COR-L47 (cell line): ENCODE measurements at places on chromosomes 4 and X.

DNA sequence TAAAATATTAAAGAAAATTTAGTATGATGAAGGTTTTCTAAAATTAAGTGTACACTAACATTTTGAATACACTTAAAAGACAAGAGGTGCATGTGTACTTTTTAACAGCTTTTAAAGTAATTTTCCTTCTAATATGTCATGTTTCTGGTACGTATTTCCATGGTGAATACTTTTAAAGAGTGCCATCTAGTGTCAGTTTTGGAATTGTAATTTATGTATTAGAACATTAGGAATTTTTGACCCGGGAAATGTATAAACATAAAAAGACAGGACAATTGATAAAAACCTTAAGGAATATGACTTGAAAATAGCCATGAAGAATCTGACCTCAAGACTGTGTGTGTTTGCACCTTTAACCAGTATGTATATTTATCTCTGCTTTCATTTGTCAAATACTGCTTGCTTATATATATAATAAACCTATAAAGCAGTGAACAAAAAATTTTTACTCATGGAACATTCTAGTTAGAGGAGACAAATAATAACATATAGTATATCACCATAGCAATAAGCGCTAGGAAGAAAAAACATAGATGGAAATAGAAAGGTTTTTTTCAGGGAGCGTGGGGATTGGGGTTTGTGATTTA lies 7.2 kb downstream of the GSTCD start:
- DNase-seq, result peak; percentile 42

DNA sequence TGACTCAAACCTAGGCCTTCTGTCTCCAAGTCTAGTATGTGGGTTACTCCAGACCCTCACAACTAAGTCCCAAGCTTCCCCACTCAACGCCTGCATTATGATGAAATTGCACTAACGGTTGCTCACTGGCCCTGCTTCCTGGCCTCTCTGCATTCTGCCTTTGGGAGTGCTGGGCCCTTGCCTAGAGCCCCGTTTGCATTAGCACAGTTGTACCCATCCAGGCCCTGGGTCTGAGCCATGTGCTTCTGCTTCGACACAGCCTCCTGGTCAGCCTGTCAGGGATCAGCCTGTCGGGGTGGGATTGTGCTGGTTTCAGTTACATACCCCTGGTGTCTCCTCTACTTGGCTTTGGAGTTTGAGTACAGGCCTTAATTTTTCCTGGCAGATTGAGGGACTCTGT lies 58.4 kb downstream of the DCUN1D4 start:
- no peak for DNase-seq

- DNase-seq, result no peak
Measured at GRCh38 chr4:18247189-18247588, 225.6 kb upstream of the LCORL start.

- no peak for DNase-seq
Measured at GRCh38 chr4:948936-949300, 16.7 kb downstream of the TMEM175 start.

DNA sequence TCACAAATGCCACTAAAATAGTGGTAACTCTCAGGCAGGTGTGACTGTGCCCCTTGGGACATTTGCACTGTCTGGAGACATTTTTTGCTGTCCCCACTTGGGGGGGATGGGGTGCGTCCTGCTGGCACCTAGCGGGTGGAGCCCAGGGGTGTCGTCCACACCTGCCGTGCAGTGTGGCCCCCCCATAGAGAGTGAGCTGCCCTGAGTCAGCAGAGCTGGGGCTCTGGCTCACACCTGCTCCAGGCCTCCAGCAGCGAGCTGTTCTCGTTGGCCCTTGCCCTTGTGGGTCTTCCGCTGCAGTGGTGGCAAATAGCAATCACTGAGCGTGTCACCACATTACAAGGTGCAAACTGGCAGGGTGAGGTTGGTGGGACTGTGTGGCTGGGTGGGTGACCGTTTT lies 64.6 kb downstream of the CLDN34 start:
- peak; percentile 28 for DNase-seq

GRCh38 chr4:23986270-23986669 lies 96.4 kb upstream of the PPARGC1A start:
- no peak for DNase-seq

- DNase-seq, result no peak
Measured at GRCh38 chr4:168394556-168394955, 76.0 kb upstream of the DDX60 start.

DNA sequence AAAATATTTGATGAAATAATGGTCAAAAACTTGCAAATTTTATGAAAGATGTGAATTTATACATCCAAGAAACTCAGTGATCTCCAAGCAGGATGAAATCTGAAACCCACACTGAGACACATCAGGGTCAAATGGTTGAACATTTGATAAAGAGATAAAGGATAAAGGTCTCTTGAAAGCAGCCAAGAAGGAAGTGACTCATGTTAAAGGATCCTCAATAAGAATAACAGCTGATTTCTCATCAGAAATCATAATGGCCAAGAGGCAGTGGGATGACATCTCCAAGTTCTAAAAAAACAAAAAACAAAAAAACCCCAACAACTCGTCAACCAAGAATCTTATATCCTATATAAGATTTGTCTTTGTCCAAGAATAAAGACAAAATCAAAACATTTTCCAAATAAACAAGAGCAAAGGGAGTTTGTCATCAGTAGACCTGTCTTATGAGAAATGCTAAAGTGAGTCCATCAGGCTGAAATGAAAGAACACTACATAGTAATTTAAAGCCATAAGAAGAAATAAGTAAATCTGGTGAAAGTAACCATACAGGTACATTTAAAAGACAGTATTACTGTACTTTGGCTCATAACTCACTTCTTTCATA lies 121.7 kb downstream of the PDS5A start:
- no peak for DNase-seq

- no peak for DNase-seq
Measured at GRCh38 chr4:65589331-65589730, 81.0 kb downstream of the EPHA5 start.

GRCh38 chr4:185585211-185585610 lies 49.9 kb upstream of the PDLIM3 start:
- no peak for DNase-seq

DNA sequence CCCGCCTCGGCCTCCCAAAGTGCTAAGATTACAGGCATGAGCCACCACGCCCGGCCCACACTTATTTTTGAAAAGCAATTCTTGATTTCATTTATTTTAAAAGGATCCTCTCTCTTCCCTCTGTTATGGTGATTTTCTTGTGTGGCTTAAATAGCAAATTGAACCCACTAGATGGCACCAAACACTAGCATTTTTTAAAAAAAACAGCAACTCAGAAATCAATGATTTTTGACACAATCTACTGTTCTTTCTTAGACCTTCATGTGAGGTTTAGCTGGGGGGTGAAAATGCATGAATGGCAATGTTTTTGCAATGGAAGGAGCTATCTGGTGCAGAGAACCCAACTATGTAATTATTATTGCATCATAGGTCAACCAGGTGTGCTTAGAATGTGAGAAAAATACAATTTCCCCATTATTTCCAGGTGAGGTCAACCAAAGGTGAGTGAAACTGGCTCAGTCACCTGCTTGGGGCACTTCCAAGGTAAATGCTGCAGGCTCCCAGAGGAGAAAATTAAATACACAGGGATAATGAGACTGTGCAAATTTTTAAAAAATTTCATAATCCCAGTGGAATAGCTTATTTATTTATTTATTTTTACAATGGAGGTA lies 226.7 kb upstream of the PRKX start:
- DNase-seq, result no peak

DNA sequence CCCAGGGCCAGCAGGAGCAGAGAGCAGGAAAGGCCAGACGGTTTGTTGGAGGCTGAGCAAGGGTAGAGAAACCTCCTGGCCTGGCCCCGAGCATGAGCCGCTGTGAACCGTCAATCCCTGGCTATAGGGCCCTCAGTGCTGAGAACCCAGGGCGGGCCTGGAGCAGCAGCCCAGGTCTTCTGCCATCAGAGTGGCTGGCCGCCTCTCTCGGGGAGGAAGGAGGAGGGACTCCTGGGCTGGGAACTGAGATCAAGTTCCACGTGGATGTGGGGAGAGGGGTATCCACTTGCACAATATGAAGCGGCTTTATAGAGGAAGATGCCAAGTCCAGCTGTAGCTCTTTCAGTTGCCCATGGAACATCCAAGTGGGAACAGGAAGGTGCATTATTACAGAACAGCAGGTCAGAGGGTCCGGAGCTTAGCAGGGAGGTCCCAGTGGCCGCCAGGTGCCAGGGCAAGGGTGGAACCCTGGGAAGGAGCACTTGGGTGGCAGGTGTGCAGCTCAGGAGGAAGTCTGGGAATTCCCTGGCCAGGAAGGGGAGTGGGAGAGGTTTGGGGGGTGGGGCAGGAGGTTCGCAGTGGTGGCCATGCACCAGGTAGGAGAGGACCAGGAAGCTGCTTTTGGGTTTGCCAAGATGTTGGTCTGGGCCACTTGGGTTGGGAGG lies 31.7 kb upstream of the CRMP1 start:
- DNase-seq, result no peak

DNA sequence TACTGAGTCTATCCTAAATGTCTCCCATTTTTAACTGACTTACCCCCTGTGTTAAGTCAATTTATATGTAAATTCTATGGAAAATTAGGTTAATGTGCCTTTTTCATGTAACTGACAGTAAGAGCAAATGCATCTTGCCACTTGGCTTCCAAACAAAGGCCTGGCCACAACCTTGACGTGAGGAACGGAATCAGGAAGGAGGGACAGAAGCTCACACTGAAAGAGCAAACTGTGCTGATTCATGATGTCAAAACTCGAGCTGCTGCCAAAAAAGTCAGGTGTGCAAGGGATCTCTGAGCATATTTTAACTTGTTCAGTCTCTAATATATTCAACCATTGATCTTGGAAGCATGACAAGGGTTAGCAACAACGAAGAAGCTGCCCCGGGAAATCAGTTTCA lies 35.8 kb downstream of the GPM6A start:
- DNase-seq, result peak; percentile 72

DNA sequence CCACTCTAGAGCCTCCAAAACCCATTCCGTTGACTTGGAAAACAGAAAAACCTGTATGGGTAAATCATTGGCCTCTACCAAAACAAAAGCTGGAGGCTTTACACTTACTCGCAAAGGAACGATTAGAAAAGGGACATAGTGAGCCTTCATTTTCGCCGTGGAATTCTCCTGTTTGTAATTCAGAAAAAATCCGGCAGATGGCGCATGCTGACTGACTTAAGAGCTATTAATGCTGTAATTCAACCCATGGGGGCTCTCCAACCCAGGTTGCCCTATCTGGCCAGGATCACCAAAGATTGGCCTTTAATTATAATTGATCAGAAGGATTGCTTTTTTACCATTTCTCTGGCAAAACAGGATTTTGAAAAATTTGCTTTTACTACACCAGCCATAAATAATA lies 60.8 kb downstream of the ZNF732 start:
- DNase-seq, result peak; percentile 46

- no peak for DNase-seq
Measured at GRCh38 chr4:160869899-160870298, 1293.9 kb downstream of the FSTL5 start.
